Stomach (tissue), 19 donors: ENCODE measurements at places on chromosomes 2 and 18. TPM values are rescaled to one million over a fixed set of nuclear protein-coding genes. Genes with fewer than 3 reads are reported as not detected.

UNC80 gene
- 0.12 TPM for polyA plus RNA-seq

ANKRD30BL gene
- polyA plus RNA-seq: 0.15 TPM

PSTPIP2 gene
- polyA plus RNA-seq: 9.2 TPM

LONRF2 gene
- 0.62 TPM for polyA plus RNA-seq

DNA sequence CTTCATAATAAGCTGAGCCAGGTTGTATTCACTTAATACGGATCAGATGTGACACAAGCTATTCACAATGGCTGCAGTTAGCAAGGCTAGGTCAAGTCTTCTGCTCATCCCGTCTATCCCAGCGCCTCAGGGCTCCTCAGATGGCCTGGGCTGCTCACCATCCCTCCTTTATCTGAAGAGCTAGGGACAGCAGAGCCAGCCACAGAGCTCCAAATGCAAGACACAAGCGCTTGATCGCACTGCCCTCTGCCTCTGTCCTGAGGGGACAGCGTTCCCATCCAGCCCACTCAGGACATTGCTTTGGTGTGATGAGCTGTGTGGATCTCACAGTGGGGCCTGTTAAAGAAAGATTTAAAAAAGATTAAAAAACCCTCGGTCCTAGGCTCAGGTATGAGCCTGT, 254.4 kb upstream of the HS6ST1 start:
- peaks cover 8% of the 10 kb centered on the region for H3K27me3 ChIP-seq
- no peaks in the 10 kb centered on the region for H3K4me1 ChIP-seq
- no peak for DNase-seq
- H3K4me3 ChIP-seq: no peak overlapping the region
- no peaks in the 10 kb centered on the region for H3K36me3 ChIP-seq

GRCh38 chr18:21180588-21180987, 61.4 kb upstream of the GREB1L start:
- H3K27me3 ChIP-seq: no peaks in the 10 kb centered on the region
- no peaks in the 10 kb centered on the region for H3K4me1 ChIP-seq
- DNase-seq: no peak
- no peak overlapping the region for H3K27ac ChIP-seq

DNA sequence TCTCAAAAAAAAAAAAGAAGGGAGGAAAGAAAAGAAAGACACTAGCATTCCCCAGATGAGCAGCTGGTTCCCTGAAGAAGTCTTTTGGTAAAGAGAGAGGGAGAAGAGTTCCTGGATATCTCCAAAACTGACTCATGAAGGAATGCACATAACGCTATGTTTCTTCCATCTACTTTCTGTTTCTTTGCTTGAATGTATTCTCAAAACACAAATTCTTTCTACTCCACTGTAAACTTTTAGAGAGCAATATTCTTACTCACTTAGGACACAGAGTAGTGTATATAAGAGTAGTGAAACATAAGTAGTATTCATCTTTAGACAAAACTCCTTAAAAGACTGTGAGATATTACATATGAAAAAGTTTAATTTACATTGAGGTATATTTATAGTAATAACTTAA, 64.2 kb downstream of the TRIP12 start:
- H3K27ac ChIP-seq: no peak overlapping the region
- H3K4me1 ChIP-seq: no peaks in the 10 kb centered on the region
- peaks cover 19% of the 10 kb centered on the region for H3K36me3 ChIP-seq
- H3K27me3 ChIP-seq: no peaks in the 10 kb centered on the region
- no peak overlapping the region for H3K4me3 ChIP-seq

- H3K4me1 ChIP-seq: no peaks in the 10 kb centered on the region
- H3K36me3 ChIP-seq: no peaks in the 10 kb centered on the region
- no peaks in the 10 kb centered on the region for H3K27me3 ChIP-seq
- no peak overlapping the region for H3K27ac ChIP-seq
- no peak for DNase-seq
Observed at GRCh38 chr2:103353774-103354173, 591.9 kb downstream of the TMEM182 start.

GRCh38 chr2:134623796-134624195, 95.0 kb downstream of the TMEM163 start:
- no peak overlapping the region for H3K27ac ChIP-seq
- H3K4me3 ChIP-seq: no peak overlapping the region
- H3K36me3 ChIP-seq: no peaks in the 10 kb centered on the region
- DNase-seq: no peak
- H3K27me3 ChIP-seq: no peaks in the 10 kb centered on the region
